ENCODE measurements at places on chromosomes 12 and 14.

DNA sequence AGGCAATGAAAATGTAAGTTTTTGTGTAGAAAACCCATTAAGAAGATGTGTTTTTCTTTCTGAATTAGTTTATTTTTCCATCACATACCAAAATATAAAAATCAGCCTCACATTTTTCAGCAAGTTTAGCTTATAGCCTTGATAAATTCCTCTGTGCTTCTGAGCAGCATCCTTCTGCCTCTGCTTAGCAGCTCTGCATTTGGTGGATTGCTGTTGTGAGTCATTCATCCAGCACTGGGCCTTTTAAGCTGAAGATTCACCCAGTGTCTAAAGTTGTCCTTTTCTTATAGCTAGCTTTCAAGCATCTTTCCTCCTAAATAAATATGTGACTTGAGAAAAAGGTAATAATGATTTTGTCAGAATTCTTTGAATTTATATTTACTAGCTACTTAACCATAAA lies 206.1 kb downstream of the PCNX1 start:
- DNase-seq: no peak

- DNase-seq: no peak
Measured at GRCh38 chr14:37263656-37264236, 66.0 kb downstream of the MIPOL1 start.

GRCh38 chr12:116068853-116069252 lies 208.6 kb downstream of the MED13L start:
- DNase-seq: no peak

- DNase-seq: no peak
Measured at GRCh38 chr12:88400302-88400701, 180.0 kb downstream of the KITLG start.

- no peak for DNase-seq
Measured at GRCh38 chr14:93231129-93231979, 24.3 kb downstream of the UBR7 start.

DNA sequence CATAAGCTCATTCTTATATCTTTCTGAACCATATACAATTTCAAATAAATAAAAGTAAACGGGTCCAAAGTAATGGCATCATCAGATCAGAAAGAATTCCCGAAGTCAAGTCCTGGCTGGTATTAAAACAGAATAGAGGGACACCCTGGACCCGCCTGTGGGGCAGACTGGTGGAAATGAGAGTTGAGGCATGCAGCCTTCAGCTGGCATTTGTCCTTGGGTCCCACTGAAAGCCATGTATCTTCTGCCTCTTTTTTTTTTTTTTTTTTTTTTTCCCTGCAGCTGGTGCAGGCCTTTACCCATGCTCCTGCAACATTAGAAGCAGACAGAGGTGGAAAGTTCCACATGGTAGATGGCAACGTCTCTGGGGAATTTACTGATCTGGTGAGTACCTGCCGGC lies 9.9 kb downstream of the AHSA1 start:
- DNase-seq: no peak

- no peak for DNase-seq
Measured at GRCh38 chr12:116039081-116039480, 238.4 kb downstream of the MED13L start.

GRCh38 chr14:102481791-102482238 lies 27.8 kb downstream of the ANKRD9 start:
- DNase-seq: no peak

DNA sequence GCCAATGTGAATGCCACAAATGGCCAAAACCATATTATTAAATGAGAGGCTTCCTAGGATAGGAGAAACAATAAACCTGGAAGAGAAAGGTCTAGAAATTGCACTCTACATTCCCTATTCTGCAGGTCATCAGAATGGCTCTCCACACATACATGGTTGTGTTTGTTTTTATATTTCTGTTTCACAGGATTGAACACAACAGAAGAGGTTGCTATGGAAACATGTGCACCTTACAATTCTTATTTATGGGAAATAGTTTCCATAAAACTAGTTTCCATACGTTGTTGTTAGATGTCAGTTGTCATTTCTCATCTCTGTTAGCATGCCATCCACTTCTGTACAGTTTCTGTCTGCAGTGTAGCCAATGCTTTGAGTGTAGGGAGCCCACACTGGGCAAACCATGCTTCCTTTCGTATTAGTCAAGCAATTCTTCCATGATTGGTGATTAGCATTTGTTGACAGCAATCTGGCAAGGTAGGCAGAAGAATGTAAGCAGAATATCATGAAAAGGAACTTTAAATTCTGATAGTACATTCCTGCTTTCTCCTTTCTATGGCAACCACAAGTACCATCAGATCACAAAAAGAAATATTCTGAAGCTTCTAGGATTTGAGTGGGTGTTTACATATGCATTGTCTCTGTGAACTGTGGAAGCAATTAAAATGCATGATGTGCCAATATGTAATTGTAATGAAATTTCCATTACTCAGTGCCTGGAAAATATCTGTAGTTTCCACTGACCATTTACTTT lies 141.6 kb upstream of the AVPR1A start:
- DNase-seq: no peak

GRCh38 chr12:52566847-52567291 lies 6.8 kb downstream of the KRT74 start:
- DNase-seq: no peak

GRCh38 chr14:64447876-64448670 lies 17.2 kb upstream of the AKAP5 start:
- no peak for DNase-seq

DNA sequence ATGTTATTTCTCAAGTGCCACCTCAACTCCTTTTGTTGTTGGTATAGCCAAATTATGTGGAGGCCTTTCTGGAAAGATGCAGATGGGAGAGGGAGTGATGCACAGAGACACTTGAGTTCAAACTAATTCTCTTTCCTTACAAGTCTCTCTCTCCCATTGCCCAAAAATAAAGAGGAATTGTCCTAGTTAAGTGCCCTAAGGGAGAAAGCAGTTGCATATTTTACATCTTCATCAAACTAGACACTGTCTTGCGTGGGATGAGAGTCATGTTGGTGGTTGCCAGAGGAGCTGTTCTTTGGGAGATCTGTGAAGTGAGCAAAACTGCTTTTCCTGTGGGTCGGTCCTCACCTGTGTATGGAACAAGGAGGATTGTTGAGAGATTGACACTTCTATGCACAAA lies 72.2 kb downstream of the EP400 start:
- DNase-seq: no peak

- no peak for DNase-seq
Measured at GRCh38 chr12:29519585-29520182, 22.2 kb upstream of the OVCH1 start.

DNA sequence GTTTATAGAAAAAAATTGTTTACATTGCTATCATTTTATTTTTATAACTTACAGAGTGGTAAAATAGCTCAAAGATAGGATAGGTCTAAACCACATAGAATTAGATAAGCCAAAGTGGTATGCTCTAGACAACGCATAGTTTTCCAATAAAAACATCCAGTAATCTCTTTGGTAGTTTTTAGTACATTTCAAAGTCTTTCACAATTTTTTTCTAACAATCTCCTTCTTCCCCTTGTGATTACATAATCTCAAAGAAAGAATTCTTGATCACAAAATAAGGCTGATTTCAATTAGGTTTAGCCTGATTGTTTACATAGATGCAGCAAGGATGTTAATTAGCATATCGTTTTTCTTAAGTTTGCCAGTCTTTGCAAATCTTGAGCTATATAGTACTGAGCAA lies 460.0 kb downstream of the FUT8 start:
- DNase-seq: no peak

GRCh38 chr14:44785096-44785495 lies 176.7 kb downstream of the KLHL28 start:
- DNase-seq: no peak

GRCh38 chr12:53575502-53576249 lies 50.5 kb downstream of the ATF7 start:
- DNase-seq: no peak

DNA sequence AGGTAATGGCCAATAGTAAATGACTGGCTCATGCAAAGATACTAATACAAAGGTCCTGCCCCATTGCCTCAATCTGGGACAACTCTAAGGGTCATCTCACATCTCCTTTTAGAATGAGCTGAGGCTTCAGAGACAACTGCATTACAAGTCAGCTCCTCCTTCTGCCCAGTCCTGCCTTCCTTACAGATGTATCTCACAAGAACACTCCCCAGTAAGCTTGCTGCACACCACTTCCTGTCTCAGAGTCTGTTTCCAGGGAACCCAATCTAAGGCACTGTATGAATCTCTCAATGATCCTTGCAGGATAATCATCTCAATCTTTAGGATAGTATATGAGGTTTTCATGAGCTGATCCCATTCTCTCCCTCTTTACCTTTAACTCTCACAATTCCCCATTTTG lies 57.8 kb upstream of the ZDHHC17 start:
- no peak for DNase-seq

DNA sequence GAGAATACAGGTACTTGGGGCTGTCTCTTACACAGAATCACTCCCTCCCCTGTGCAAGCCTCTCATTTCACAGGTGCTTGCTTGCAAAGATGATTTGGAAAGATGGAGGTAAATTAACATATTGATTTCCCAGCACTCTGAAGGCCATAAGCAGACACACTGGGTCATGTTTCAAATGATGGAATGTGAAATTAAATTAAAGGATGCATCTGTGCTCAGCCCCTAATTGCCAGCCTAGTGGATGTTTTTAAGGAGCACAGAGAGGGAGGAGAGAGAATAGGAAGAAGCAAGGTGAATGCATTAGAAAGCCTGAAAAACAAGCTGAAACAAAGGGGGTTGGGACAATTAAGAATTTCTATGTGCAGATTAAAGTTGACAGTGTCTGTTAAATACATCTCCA lies 96.1 kb upstream of the GRIP1 start:
- DNase-seq: no peak

DNA sequence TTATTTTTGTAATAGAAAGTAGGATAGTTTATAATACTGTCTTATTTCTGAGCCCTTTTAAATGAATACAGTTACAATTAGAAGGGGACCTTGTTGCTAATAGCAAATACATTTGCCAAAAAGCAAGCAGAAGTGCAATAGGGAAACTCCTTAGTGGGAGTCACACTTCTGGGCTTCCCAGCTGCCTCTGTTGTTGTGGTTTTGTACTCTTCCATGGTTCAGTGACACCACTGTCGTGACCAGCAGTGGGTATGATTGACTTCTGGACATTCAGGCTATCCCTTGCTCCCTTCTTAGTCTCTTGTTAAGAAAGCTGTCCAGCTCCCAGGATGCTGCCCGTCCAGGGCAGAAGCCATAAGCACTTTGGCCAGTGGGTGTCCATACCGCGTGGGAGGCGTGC lies 22.6 kb downstream of the TCTN1 start:
- no peak for DNase-seq

DNA sequence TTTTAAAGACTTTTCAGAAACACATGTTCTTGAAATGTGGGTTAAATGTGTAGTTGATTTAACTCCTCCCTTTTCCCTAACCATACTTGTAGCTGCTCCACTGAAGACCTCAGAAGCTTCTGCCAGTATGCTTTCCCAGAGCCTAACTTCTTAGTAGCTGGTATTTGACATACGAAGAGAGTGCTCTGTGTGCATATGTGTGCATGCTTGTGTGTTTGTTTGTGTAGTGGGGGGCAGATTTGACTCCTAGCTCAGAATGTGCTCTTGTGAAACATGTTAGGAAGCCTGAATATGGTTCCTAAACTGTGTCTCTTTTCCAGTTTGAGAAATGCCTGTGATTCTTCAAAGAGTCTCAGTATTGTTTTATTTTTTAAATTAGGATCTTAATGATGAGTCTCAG lies 420.4 kb downstream of the PCNX1 start:
- DNase-seq: no peak

- DNase-seq: no peak
Measured at GRCh38 chr14:70317969-70318634, 41.4 kb downstream of the COX16 start.

GRCh38 chr14:93984070-93984469 lies 7.7 kb upstream of the ASB2 start:
- DNase-seq: no peak

DNA sequence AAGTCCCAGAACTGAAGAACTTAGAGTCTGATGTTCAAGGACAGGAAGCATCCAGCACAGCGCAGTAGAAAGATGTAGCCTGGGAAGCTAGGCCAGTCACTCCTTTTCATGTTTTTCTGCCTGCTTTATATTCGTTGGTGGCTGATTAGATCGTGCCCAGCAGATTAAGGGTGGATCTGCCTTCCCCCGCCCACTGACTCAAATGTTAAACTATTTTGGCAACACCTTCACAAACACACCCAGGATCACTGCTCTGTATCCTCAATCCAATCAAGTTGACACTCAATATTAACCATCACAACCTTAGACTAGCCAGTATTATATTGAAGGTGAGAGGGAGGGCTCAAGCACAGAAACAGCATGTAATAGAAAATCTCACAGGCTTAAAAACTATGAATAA lies 222.9 kb downstream of the C12orf50 start:
- no peak for DNase-seq

- no peak for DNase-seq
Measured at GRCh38 chr12:108201808-108202207, 72.7 kb downstream of the WSCD2 start.

- DNase-seq: no peak
Measured at GRCh38 chr12:22792138-22792537, 167.2 kb downstream of the ETNK1 start.

GRCh38 chr14:100838493-100839314 lies 12.8 kb downstream of the MEG3 start:
- DNase-seq: no peak

GRCh38 chr12:120110550-120111501 lies 5.7 kb downstream of the RAB35 start:
- DNase-seq: peak; percentile 38

GRCh38 chr12:11927286-11927935 lies 143.3 kb upstream of the BCL2L14 start:
- DNase-seq: no peak

- no peak for DNase-seq
Measured at GRCh38 chr14:106787626-106788025, 1261.2 kb downstream of the TMEM121 start.
